NCI-H524 (cell line): ENCODE measurements at places on chromosomes 12 and 14.

GRCh38 chr12:54412786-54413185 is 6.3 kb downstream of the ITGA5 start:
- DNase-seq: no peak

- no peak for DNase-seq
Observed at GRCh38 chr14:70731447-70732239, 77.7 kb downstream of the MAP3K9 start.

GRCh38 chr12:116849216-116849615 is 32.0 kb downstream of the HRK start:
- no peak for DNase-seq

- DNase-seq: no peak
Observed at GRCh38 chr12:94148739-94149118, 352 bp downstream of the PLXNC1 start.
